ENCODE measurements at places on chromosomes 2 and 18.

DNA sequence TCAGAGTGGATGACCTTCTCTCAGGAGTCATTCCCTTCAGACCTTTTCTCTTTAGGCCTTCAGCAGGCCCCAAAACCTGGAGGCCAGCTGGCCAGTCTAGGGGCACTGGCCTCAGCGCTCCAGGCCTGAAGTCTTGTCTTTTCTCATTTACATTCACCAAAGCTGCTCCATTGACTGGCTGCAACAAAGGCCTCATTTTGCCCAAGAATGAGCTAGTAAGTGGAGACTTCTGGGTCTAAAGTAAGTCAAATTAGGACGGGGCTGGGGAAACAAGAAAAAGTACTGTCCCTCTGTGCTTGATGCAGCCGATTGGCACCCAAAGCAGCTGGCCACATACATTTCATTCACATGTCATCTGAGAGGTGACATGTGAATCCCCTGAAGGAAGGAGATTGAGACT, 83.8 kb upstream of the RIOK3 start:
- no peak for DNase-seq

DNA sequence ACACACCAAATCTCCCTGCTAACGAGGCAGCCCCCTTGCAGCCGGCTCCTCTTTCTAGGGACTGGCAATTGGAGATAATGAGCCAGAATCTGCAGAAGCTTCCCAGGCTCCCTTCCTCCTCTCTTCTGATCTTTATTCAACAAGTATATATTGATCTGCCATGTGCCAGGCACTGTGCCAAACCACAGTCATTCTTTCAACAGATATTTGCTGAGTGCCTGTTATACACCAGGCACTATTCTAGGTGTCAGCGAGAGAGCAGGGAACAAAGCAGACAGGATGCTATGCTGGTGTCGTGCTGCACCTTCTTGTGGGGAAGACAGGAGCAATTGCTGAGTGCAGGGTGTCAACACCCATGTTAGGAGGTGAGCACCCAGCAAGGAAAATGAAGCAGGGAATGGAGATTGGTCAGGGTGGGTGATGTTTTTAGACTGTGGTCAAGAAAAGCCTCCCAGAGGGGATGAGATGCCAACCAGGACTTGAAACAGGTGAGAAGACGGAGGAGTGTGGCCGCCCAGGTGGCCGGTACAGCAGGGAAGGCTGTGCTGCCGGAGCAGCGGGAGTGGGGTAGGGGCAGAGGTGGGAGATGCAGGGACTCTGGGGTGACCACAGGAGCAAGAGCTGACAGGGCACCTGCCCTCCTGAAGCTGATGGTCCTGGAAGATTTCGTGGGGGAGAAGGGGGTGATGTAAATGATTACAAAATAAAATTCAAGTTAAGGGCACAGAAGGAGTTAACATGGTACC, 307.6 kb upstream of the RAB12 start:
- no peak for DNase-seq

DNA sequence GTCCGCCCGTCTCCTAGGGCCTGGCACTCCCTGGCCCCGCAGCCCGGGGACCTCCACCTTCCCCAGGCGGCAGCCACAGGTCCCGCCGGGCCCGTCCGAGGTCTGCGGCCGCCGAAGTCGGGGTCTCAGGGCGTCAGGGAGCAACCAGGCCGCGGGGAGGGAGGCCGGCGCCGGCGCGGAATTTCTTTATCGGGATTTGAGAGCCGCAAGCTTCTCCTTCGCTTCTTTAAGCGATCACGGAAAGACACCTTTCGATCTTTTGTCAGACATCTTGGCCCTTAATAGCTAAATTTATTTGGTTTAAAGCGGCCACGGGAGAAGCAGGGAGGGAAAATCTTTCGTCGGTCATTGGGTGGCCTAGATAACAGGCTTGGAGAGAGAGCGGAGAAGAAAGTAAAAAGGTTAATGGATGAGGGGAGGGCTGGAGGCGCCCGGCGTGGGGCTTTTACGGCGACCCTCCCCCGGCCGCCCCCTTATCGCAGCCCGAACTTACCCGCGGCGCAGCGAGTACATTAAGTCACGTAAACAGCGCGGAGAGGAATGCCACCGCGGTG, 4.3 kb upstream of the GATA6 start:
- DNase-seq: no peak

GRCh38 chr2:94939349-94939748, 68.1 kb downstream of the TEKT4 start:
- no peak for DNase-seq

DNA sequence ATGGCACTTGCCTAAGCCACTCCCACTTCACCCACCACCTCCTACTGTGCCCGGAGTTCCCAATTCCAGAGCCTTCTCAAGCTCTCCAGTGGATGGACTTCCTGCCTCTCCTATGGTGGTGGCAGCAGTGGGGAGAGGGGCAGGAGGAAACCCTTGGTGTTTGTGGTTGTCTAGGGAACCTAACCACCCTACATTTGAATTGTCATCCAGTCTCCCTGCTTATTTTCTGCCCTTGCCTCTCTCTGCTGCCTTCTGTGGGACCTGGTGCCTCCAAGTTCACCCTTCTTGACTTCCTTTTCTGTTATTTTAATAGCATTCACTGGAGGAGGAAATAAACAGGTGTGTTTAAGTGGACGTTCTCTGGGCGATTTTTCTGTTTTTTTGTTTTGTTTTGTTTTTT, 50.0 kb upstream of the HPCAL1 start:
- DNase-seq: no peak

GRCh38 chr18:57798713-57799373, 4.3 kb downstream of the ATP8B1 start:
- DNase-seq: no peak

DNA sequence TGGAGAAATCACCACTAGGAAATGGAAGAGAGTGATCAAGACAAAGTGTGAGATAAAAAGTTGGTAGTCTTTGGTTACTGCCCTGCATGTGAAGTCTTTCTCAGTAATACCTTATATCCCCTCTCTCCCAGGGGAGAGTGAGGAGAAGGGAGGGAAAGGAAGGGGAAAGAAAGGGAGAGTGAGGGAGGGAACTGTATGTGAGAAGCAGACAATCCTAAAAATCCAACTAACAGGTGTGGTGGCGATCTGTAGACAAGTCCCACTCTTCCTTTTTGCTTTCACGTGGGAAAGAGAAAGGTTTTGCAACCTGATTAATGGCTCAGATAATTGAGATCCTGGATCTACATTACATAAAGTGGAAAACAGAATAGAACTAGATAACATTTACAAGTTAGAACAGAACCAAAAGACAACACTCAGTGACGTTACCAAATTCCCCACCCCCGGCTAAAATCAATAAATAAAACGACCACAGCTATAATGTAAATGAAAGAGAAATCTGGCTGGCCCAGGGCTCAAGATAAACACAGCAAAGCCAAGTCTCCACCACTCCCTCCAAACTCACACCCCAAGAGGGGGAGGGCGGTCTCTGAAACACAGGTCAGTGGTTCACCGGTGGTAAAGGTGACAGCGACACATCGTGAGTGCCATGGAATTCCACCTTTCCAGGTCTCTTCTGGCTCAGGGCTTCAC, 10.0 kb upstream of the APCDD1 start:
- DNase-seq: no peak

GRCh38 chr2:202193881-202194353, 44.5 kb downstream of the SUMO1 start:
- no peak for DNase-seq
